GM23248 (cell line): ENCODE measurements at places on chromosomes 2 and 18. TPM values are rescaled to one million over a fixed set of nuclear protein-coding genes. Genes with fewer than 3 reads are reported as not detected.

Gene KHK
- total RNA-seq, result not detected in 2 replicates

Gene OXER1
- total RNA-seq, result not detected in 2 replicates

Gene NUP35
- 8.5 and 12.9 TPM in 2 replicates for total RNA-seq

Gene MGAT4A
- under 0.01 TPM in 1 of 2 replicates, not detected in the other for total RNA-seq

Gene ESPNL
- 1.4 and 1.5 TPM in 2 replicates for total RNA-seq

Gene GREB1
- total RNA-seq, result not detected in 2 replicates

DNA sequence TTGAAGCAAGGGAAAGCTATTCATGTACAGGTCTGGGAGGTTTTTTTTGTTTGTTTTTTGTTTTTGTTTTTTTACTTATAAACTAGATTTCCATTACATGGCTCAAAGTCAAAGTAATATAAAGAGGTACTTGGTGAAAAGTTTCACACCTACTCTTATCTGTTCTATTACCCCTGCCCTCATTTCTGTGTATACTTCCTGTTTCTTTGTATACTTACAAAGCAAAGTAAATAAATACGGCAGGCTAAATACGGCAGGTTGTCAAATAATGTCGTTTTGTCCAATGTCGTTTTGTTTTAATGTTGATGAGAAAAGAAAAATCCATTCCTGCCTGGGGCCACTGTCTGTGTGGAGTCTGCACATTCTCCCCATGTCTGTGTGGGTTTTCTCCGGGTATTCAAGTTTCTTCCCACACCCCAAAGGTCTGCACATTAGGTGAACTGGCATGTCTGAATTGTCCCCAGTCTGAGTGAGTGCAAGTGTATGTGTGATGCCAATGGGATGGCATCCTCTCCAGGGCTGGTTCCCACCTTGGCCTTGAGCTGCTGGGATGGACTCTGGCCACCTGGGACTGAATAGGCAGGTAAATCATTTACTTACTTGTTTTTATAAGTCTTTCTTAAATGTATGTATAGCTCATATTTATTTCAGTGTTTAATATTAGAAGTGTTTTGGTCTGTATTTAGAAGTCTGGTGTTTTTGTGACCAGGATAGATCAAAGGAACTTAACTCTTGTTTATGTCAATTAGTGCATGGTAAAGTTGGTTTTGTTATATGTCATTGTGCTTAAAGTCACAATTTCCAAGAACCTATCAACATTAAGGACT is 13.4 kb downstream of the STAMBP start:
- no peak overlapping the region for H3K27ac ChIP-seq
- DNase-seq, result no peak
- H3K36me3 ChIP-seq, result peaks cover 26% of the 10 kb centered on the region; the same call in 1 of the 2 replicates
- H3K27me3 ChIP-seq, result no peaks in the 10 kb centered on the region; the same call in 1 of the 2 replicates
- H3K4me1 ChIP-seq, result peaks cover 3% of the 10 kb centered on the region; the same call in 1 of the 2 replicates

GRCh38 chr2:39796134-39796533 is 17.1 kb upstream of the THUMPD2 start:
- no peaks in the 10 kb centered on the region for H3K36me3 ChIP-seq
- H3K27ac ChIP-seq, result no peak overlapping the region
- no peaks in the 10 kb centered on the region for H3K4me1 ChIP-seq
- no peak overlapping the region for H3K4me3 ChIP-seq

DNA sequence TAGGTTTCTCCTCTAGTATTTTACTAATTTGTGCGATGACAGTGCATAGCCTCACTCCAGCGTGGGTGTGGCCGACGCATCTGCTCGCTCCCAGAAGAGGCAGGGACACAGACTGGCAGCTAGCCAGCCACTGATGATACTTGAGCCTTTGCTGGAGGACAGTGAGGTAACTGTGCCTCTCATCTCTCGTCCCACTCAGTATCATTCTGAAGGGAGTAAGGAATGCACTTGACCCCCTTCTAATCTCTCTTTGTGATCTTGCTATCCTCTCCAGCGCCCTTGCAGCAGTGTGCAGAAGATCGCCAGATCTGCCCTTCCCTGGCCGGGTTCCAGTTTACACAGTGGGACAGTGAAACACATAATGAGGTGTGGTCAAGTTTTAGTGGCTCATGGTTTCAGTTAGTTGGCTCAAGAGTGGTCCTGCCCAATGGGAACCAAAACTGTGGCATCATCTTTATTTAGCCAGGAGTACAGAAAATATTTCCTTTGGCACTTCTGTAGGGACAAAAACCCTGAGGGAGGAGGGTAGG is 17.5 kb downstream of the NCAPH start:
- peak overlapping the region; percentile 76 for H3K27ac ChIP-seq
- no peaks in the 10 kb centered on the region for H3K36me3 ChIP-seq
- H3K4me3 ChIP-seq, result peak overlapping the region; percentile 19

- peaks cover 18% of the 10 kb centered on the region for H3K4me1 ChIP-seq
- no peaks in the 10 kb centered on the region for H3K27me3 ChIP-seq
- no peak for DNase-seq
- no peak overlapping the region for H3K4me3 ChIP-seq
- no peak overlapping the region for H3K27ac ChIP-seq
- H3K36me3 ChIP-seq, result no peaks in the 10 kb centered on the region
These were observed 636.3 kb upstream of the ZEB2 start for GRCh38 chr2:145156199-145156598.

DNA sequence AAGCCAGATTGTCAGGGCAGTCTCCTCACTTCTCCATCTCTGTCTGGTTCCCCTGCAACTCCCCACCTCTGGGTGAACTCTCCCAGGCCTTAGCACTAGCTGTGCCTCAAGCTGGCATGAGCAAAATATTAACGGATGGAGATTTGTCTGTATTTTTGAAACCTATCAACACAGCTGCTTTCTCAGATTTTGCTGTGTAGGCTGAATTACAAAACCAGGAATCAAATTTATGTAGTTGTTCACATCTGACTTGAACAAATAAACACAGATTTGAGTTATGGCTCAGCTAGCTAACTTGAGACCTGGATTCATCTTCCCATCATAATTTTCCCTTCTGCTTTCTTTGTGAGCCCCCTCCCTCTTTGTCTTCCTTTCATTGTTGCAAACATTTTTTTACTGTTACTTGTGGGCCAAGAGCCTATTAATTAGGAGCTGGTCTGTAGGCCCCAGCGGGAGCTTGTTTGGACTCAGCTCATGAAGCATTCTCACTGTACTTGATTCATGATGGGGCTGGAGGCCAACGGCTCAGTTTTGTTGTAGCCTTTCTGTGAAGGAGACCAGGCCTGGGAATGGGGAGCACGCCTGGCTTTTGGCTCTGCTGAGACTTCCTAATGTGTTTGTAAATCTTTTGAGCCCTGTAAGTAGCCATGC is 164.1 kb upstream of the GATA6 start:
- DNase-seq, result no peak
- H3K36me3 ChIP-seq, result no peaks in the 10 kb centered on the region
- no peaks in the 10 kb centered on the region for H3K4me1 ChIP-seq
- H3K27me3 ChIP-seq, result no peaks in the 10 kb centered on the region

- H3K27ac ChIP-seq, result no peak overlapping the region
- no peaks in the 10 kb centered on the region for H3K27me3 ChIP-seq
- no peak overlapping the region for H3K4me3 ChIP-seq
- no peaks in the 10 kb centered on the region for H3K4me1 ChIP-seq
- DNase-seq, result no peak
These were observed 35.4 kb upstream of the MYO3B start for GRCh38 chr2:170142502-170142901.

- H3K36me3 ChIP-seq, result no peaks in the 10 kb centered on the region
- no peaks in the 10 kb centered on the region; the same call in 1 of the 2 replicates for H3K27me3 ChIP-seq
- no peaks in the 10 kb centered on the region for H3K4me1 ChIP-seq
- no peak for DNase-seq
These were observed 367.3 kb upstream of the HS6ST1 start for GRCh38 chr2:128685841-128686496.

GRCh38 chr18:63071701-63072141 is 247.8 kb downstream of the BCL2 start:
- no peaks in the 10 kb centered on the region for H3K36me3 ChIP-seq
- H3K4me3 ChIP-seq, result no peak overlapping the region
- DNase-seq, result no peak
- H3K4me1 ChIP-seq, result 0 out of 2 replicates have a peak, but pooled peaks cover 4% of the 10 kb centered on the region
- H3K27me3 ChIP-seq, result no peaks in the 10 kb centered on the region; the same call in none of the 2 replicates

GRCh38 chr18:45384137-45384961 is 230.9 kb upstream of the SLC14A2 start:
- H3K27me3 ChIP-seq, result no peaks in the 10 kb centered on the region
- DNase-seq, result peak; percentile 70
- no peak overlapping the region for H3K27ac ChIP-seq
- no peaks in the 10 kb centered on the region for H3K36me3 ChIP-seq

GRCh38 chr2:28411956-28412609 is 19.4 kb downstream of the FOSL2 start:
- H3K4me1 ChIP-seq, result peaks cover 4% of the 10 kb centered on the region
- H3K4me3 ChIP-seq, result no peak overlapping the region
- H3K36me3 ChIP-seq, result peaks cover 81% of the 10 kb centered on the region
- H3K27me3 ChIP-seq, result no peaks in the 10 kb centered on the region

- DNase-seq, result peak; percentile 11
- H3K27ac ChIP-seq, result peak overlapping the region; percentile 66
- H3K27me3 ChIP-seq, result no peaks in the 10 kb centered on the region
- peak overlapping the region; percentile 53 for H3K4me3 ChIP-seq
- H3K4me1 ChIP-seq, result peaks cover 21% of the 10 kb centered on the region
- H3K36me3 ChIP-seq, result no peaks in the 10 kb centered on the region
These were observed 102.7 kb downstream of the MAP2 start for GRCh38 chr2:209526561-209526960.

DNA sequence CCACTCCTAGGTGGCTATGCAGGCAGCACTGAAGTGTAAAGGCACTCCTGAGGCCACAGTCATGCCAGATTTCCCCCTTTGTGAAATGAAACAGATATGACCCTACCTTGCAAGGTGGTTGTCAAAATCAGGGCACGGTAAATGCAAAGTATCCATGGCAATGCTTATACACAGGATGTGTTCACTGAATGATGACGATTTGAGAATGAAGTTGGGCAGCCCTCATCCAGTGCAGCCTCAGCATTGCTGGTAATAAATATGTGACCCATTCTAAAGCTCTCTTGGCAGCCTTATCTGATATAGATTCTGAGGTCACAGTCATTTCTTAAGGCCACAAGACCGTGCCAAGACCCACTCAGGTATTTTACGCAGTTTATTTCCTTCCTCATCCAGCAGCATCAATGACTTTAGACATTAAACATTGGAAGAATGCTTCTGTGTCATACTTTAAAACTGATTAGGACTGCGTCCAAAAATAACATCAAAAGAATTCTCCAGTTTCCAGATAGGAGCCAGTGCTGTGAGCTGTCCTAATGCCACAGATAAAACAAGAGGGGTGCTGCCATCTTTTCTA is 125.5 kb upstream of the SERTAD2 start:
- no peaks in the 10 kb centered on the region for H3K36me3 ChIP-seq
- peak overlapping the region; percentile 57 for H3K27ac ChIP-seq
- peaks cover 43% of the 10 kb centered on the region for H3K4me1 ChIP-seq
- no peak overlapping the region for H3K4me3 ChIP-seq

- no peak for DNase-seq
- H3K27me3 ChIP-seq, result no peaks in the 10 kb centered on the region
- no peak overlapping the region for H3K27ac ChIP-seq
- H3K36me3 ChIP-seq, result 0 out of 2 replicates have a peak, but pooled peaks cover 2% of the 10 kb centered on the region
- H3K4me1 ChIP-seq, result peaks cover 19% of the 10 kb centered on the region
These were observed 2.0 kb downstream of the MRPL30 start for GRCh38 chr2:99183025-99183424.

GRCh38 chr2:41663056-41663455 is 384.8 kb upstream of the PKDCC start:
- H3K36me3 ChIP-seq, result no peaks in the 10 kb centered on the region
- no peaks in the 10 kb centered on the region for H3K27me3 ChIP-seq
- H3K4me3 ChIP-seq, result no peak overlapping the region
- DNase-seq, result no peak
- H3K27ac ChIP-seq, result no peak overlapping the region
